ENCODE measurements at places on chromosomes 5 and 9.
A peak's percentile ranks its signal among the peaks of the same experiment; 100 is the strongest.

- DNase-seq = no peak
These were observed 134.8 kb downstream of the FBXL7 start for GRCh38 chr5:15634591-15635288.

GRCh38 chr9:31259824-31260223 is 1124.6 kb upstream of the ACO1 start:
- DNase-seq = peak; percentile 94

DNA sequence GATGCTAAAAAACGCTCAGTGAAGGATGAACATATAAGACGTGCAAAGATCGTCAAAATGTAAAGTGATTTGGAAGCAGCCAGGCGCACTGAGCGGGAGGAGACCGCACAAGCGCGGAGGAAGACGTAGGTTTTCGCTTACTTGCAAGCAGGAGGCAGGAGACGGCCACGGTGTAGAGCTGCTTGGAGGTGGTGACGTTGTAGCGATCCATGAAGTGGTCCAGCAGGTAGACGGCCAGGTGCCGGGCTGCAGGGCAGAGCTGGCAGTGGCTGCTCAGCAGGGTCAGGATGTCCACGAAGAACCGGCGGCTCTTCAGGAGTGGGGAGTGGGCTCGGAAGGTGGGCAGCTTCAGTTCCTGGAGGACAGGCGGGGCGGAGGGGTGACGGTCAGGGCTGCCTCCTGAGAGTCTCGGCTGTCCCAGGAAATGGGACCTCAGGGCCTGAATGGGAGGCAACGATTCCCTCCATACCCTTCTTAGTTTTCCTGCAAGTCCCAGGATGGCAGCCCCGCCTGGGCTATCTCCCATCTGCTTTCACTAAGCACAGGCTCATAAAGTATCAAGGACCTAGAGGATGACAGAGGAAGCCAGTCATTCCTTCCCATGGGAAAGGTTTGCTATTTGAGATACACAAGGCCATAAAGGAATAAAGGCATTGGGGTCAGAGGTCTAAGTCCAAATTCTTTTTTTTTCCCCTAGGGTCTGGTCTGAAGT is 31.8 kb downstream of the CCNJL start:
- no peak for DNase-seq

GRCh38 chr9:96078897-96079490 is 203.5 kb downstream of the ERCC6L2 start:
- no peak for DNase-seq

DNA sequence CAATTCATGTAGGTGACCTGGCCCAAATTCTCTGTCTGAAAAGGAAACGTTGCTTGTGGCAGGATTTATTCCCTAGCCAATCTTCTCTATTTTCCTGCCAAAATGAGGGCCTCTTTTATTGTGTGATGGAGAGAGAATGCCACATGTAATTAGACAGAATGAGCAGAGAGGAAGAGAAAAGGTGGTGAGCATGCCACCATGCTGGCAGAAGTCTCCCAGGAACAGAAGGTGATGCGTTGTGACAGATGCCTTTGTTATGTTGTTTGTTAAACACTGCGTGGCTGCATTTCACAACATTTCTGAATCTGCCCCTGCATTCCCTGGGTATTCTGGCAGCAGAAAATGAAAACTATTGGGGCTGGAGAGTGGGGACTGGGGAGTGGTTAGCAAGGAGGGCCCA is 577.6 kb downstream of the TLR4 start:
- no peak for DNase-seq

- DNase-seq = peak; percentile 79
These were observed 984 bp upstream of the MRPS2 start for GRCh38 chr9:135499326-135500070.

DNA sequence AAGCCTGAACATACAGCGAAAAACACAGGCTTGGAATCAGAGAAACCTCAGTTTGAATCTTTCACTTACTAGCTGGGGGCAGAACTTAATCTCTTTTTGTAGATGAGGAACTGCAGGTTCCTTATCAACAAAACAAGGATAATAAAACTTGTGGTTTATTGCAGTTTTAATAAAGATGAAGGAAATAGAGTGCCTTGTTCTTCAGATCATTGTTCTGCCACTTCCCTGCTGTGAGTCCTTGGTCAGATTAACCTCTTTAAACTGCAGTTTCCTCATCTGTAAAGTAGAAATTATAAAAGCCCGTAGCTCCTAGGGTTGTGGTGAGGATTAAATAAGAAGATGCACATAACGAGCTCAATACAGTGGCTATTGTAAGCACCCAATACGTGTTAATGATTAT is 57.4 kb downstream of the FEM1C start:
- no peak for DNase-seq

- DNase-seq = no peak
These were observed 20.3 kb downstream of the CNTRL start for GRCh38 chr9:121095057-121095456.

DNA sequence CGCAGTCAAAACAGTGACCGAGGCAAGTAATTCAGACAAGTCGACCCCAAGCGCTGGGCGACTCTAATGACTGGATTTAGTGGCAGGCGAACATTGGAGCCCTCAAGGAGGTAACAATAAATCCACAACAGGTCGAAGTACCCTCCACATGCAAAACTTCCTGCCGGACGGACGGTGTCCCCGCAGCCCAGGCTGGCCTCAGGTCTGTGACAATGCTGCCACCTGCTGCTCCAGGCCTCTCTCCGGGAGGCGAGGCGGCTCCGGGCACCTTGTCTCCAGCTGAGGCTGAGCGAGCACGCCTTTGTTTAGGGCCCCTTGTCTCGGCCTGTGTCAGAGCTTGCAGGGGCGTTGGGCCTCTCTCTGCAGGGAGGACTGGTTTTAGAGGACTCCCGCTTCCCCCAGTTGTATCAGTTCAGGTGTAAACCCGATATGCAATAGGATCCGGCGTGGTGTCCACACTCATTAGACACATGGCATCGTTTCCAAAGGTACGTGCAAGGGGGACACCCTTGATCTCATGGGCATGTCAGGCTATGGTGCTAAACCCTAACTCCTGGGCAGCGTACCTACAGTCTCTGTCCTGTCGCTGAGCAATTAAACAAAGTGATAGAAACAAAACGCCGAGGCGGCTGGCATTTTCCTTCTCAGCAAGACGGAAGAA is 628.0 kb upstream of the ADAMTS16 start:
- DNase-seq = no peak

DNA sequence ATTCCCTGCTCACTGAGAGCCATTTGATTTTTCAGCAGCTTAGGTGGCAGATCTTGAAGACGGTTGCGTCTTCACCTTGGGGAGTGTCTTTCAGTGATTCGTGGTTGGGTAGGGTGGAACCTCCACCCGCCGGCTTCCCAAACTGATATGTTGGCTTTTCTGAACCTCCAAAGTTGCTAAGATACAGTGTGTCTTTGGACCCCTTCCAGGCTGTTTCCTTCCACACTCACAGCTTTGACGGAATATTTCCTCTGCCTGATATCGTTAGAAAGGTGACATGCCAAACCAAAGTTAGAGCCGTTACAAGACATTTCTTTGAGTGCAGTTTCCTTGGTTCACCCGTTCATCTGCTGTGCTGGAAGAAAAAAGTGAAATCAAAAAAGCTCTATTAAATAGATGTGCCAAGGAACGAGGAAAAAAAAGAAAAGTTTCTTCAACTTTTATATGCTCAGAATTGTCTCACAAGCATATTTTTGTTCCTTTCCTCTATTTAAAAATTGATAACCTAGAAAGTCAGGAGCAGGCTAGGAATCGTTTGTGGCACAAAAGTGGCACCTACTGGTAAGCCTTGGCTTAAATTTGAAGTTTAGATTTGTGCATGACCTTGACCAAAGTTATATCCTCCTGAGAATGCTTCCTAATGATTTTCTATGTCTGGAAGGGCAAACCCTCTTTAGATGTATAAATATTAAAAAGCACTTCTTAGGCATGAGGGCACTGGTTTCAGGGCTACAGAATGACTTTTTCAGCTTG is 270.7 kb upstream of the WWC1 start:
- no peak for DNase-seq

DNA sequence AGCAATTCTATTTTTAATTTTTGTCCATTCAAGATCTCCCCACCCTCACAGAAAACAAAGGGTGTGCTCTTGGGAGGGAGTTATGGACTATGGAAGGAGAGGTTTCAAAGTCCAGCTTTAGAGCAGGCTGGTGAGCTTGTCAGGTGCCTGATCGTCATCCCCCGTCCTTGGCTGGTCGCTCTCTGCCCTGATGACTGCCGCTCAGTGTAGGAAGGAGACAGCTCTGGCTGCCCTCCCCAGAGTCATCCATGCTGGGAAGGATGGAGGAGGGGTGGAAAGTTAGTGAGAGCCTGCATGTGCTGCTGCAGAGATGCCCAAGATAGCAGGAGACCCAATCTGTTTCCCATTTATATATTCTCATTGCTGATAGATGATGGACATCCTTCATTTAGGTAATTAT is 96.6 kb downstream of the NLN start:
- no peak for DNase-seq

DNA sequence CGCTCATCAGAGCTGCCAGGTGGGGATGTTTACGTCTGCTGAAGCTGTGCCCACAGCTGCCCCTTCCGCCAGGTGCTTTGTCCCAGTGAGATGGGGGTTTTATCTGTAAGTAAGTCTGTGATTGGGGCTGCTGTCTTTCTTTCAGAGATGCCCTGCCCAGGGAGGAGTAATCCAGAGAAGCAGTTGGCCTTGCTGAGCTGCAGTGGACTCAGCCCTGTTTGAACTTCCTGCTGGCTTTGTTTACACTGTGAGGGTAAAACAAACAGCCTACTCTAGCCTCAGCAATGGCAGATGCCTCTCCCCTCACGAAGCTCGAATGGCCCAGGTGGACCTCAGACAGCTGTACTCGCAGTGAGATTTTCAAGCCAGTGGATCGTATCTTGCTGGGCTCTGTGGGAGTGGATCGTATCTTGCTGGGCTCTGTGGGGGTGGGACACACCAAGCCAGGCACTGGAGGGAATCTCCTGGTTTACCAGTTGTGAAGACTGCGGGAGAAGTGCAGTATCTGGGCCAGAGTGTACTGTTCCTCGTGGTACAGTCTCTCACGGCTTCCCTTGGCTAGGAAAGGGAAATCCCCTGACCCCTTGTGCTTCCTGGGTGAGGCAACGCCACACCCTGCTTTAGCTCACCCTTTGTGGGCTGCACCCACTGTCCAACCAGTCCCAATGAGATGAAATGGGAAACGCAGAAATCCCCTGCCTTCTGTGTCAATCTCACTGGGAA is 530.1 kb upstream of the DMAC1 start:
- no peak for DNase-seq

GRCh38 chr9:129402931-129403778 is 217.7 kb downstream of the C9orf50 start:
- no peak for DNase-seq

DNA sequence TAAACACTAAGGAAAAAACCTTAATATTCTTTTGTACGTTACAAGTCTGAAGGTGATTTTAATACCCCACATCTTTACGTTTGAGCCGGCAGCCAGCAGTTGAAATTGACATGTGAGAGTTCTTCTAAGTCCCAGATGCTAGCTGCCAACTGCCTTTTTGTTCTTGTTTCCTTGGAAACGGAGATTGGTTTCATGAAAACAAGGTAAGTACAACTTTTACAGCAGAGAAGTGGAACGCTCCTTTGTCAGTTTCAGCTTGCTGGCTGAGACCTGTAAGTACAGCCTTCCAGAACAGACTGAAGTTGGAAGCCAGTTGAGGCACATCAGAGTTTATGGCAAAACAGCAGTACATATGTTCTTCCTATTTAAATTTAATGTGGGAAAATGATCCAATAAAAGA is 1018.4 kb upstream of the ARRDC3 start:
- DNase-seq = no peak

DNA sequence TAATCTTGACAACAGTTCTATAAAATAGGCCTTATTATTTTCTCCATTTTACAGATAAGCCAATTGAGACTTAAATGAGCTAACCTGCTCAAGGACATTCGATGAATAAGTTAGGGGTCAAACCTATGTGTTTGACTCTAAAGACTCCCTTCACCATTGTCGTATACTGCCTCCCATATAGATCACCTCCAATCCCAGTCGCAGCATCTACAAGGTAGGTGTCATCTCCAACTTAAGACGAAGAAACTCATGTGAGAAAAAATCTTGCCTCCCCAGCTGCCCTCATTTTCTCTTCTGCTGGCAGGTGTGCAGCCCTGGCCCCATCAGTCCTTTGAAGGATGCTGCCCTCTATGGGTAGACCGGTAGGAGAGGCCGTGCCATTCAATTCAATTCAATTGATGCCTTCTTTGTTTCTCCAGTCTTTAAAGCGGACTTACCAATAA is 75.2 kb upstream of the SMARCA2 start:
- DNase-seq = peak; percentile 34

DNA sequence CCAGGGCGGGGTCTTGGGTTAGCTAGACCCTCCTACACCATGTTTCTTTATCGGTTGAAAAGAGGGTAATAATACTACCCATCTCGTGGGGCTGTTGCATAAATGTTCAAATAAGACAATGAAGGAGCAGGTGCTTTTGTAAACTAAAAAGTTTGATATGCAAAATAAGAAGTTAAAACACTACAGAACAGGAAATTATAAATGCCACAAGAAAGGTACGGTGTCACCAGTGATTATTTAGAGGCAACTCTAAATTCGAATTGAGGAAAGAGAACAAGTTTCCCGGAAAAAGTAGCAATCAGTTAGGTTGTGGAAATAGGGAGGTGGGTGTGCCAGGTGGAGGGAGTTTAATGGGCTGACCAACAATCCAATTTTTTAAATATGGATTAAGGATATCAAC is 2.5 kb upstream of the PHF19 start:
- no peak for DNase-seq

DNA sequence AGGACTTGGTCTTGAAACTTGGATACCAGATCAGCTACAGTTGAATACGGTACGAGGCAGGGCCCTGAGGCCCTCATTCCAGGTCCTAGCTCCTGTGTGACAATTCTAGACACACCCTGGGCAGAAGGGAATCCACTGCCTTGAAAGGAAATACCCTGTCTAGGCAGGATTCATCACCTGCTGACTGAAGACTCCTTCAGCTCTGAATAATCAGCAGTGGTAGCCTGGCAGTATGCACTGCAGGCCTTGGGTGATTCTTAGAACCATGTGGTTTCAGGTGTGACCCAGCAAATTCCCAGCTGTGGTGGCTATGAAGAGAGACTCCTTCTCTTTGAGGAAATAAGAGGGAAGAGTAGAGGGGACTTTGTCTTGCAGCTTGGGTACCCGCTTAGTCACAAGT is 17.2 kb upstream of the EFNA5 start:
- no peak for DNase-seq

GRCh38 chr5:129003232-129003631 is 37.9 kb downstream of the SLC27A6 start:
- DNase-seq = no peak

DNA sequence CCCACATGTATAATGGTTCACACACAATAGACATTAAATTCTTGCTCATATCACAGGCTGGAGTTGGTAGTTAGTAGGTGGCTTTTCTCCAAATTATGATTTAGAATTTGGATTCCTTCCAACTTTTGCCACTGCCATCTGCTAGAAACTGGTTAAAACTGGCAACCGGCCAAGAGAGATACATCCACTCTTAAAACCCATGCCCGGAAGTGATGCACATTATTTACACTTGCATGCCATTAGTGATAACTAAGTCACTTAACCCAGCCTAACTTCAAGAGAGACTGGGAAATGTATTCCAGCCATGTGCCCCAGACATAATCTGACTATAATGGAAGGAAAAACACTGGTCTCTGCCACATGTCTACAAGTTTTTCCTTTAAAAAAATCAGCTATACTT is 395.7 kb upstream of the SEMA6A start:
- no peak for DNase-seq

GRCh38 chr5:126681970-126682369 is 81.2 kb downstream of the PHAX start:
- no peak for DNase-seq

GRCh38 chr5:97478483-97478882 is 295.4 kb upstream of the RIOK2 start:
- no peak for DNase-seq

GRCh38 chr5:141929398-141930058 is 5.9 kb downstream of the DELE1 start:
- no peak for DNase-seq

- DNase-seq = peak; percentile 60
These were observed 11.9 kb downstream of the GRIN1 start for GRCh38 chr9:137150617-137151457.

Data from NCI-H1930 (cell line).